Tibial artery (tissue), 4 donors: ENCODE measurements at places on chromosomes 1 and 21.

- no peaks in the 10 kb centered on the region for H3K4me1 ChIP-seq
- no peaks in the 10 kb centered on the region for H3K36me3 ChIP-seq
- no peaks in the 10 kb centered on the region for H3K27me3 ChIP-seq
- no peak overlapping the region for H3K27ac ChIP-seq
- DNase-seq: no peak
Measured at GRCh38 chr21:32894321-32894720, 122.8 kb upstream of the PAXBP1 start.

- H3K4me1 ChIP-seq: peaks cover 91% of the 10 kb centered on the region
- H3K27ac ChIP-seq: peak overlapping the region; percentile 81
- no peaks in the 10 kb centered on the region for H3K27me3 ChIP-seq
- no peak overlapping the region for H3K4me3 ChIP-seq
- DNase-seq: no peak
Measured at GRCh38 chr1:234719454-234720251, 109.7 kb upstream of the IRF2BP2 start.

- no peak for DNase-seq
- H3K4me3 ChIP-seq: no peak overlapping the region
- H3K4me1 ChIP-seq: peaks cover 4% of the 10 kb centered on the region
- H3K36me3 ChIP-seq: no peaks in the 10 kb centered on the region
- H3K27ac ChIP-seq: no peak overlapping the region
- H3K27me3 ChIP-seq: no peaks in the 10 kb centered on the region
Measured at GRCh38 chr1:113542221-113542701, 151.9 kb downstream of the MAGI3 start.

- no peak overlapping the region for H3K27ac ChIP-seq
- no peak for DNase-seq
- H3K4me3 ChIP-seq: no peak overlapping the region
- H3K4me1 ChIP-seq: no peaks in the 10 kb centered on the region
- no peaks in the 10 kb centered on the region for H3K36me3 ChIP-seq
Measured at GRCh38 chr1:94265906-94266305, 28.5 kb upstream of the ARHGAP29 start.
